NCI-H1092 treated with DMSO at 0.1 percent for 48 hours (cell line): ENCODE measurements at places on chromosomes 5 and 9.

- no peak for DNase-seq
These were observed 162.0 kb upstream of the SNX2 start for GRCh38 chr5:122612901-122613300.

- DNase-seq: no peak
These were observed 459.7 kb downstream of the BNC2 start for GRCh38 chr9:16410601-16411280.

DNA sequence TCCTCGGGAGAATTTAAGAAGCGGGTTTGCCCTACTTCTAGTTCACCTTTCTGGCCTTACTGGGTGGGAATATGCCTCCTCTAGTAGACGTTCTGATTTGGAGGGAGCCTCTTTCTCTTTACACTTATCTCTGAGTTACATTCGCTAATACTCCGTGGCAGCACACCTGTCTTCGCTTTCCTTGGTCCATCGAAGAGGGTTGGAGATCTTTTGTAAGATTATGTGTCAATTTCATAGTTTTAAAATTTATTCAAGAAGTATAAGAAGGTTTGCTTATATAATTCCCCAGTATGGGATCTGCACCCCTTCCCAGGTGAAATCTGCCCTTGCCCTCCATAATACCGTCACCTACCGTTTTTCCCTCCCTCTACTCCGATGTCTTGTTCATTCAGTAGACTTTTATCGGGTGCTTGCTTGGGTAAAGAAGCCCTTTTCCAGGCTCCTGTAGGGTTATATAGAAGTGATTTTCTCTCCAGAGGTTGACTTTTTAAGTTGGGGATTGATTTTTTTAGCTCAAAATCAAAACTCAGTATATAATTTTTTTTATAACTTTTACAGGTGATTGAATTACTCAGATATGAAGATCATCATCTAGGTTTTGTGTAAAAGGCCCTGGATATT, 1.1 kb downstream of the GPBP1 start:
- DNase-seq: no peak

- no peak for DNase-seq
These were observed 1548.6 kb downstream of the EFNA5 start for GRCh38 chr5:106121972-106122605.

DNA sequence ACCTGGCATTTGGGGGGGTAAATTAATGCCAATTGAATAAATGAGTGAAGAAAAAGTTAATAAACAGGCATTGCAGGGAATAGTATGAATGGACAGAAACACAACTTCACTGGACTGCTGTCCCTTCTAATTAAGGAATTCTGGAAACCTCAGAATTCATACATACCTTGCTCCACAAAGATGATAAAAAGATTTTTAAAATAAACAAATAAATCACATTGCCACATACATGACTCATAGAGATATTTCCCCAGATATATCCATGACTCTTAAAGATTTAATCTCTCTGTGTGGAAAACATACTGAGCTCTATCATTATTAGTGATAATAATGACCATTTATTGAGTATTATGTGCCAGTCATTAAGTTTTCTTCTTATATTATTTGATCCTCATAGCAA, 469.0 kb upstream of the MEF2C start:
- DNase-seq: no peak

DNA sequence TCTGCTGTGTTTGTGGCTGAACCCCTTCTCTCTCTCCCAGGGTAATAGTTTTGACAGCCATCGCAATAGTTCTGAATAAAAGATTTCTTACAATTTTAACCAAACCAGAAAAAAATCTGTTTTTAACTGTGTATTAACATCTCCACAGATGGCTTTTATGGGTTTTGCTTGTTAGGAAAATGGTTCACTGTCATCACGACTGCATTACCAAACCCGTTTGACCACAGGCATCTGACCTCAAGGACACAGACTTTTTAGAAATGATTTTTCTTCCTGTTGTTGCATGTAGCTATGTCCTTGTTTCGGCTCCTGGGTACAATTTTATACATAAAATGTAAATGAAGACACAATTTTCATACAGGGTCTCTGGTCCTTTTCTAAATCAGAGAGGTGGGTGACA, 316.1 kb downstream of the IRX1 start:
- DNase-seq: no peak

- no peak for DNase-seq
These were observed 66.8 kb downstream of the CRB2 start for GRCh38 chr9:123422635-123423310.

- no peak for DNase-seq
These were observed 14.4 kb downstream of the ELAVL2 start for GRCh38 chr9:23811633-23812032.

GRCh38 chr5:41776435-41776834, 93.8 kb downstream of the OXCT1 start:
- no peak for DNase-seq

- no peak for DNase-seq
These were observed 15.8 kb downstream of the VAV2 start for GRCh38 chr9:133976191-133976861.

- DNase-seq: no peak
These were observed 385.7 kb downstream of the PLK2 start for GRCh38 chr5:58074222-58074621.

DNA sequence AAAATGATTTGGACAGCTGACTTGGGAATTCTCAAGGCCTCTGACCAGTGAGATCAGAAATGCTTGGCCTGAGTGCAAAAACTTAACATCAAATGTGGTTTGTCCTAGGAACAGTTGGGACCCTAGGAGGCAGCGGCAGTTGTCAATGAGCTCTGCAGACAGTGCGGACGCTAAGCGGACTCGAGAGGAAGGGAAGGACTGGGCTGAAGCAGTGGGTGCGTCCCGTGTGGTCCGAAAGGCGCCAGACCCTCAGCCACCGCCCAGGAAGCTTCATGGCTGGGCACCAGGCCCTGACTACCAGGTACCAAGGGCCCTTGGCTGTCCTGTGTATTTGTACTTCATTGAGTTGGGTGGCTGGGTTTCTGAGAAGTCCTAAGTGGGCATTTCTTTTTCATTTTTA, 43.7 kb upstream of the POMT1 start:
- DNase-seq: no peak
